Endothelial cell of umbilical vein (primary cell): ENCODE measurements at places on chromosomes 11 and 22.
A peak's percentile ranks its signal among the peaks of the same experiment; 100 is the strongest.

DNA sequence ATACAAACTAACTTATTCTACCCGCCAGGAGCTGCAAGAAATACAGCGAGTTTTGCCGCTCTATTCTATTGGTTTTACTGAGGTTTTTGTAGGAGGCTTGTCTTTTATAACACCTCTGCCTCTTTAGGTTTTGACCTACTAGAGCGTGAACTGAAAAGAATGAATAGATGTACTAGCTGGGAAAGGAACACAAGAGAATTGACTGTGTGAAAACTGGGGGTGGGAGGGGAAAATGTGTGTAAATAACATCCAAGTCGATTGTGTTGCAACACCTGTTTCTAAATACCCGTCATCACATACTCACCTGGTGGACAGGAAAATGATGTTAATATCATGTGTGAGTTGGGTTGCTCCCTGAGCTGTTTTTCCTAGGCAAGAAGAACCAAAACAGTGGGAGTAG is 12.9 kb upstream of the JHY start:
- no peak for DNase-seq

DNA sequence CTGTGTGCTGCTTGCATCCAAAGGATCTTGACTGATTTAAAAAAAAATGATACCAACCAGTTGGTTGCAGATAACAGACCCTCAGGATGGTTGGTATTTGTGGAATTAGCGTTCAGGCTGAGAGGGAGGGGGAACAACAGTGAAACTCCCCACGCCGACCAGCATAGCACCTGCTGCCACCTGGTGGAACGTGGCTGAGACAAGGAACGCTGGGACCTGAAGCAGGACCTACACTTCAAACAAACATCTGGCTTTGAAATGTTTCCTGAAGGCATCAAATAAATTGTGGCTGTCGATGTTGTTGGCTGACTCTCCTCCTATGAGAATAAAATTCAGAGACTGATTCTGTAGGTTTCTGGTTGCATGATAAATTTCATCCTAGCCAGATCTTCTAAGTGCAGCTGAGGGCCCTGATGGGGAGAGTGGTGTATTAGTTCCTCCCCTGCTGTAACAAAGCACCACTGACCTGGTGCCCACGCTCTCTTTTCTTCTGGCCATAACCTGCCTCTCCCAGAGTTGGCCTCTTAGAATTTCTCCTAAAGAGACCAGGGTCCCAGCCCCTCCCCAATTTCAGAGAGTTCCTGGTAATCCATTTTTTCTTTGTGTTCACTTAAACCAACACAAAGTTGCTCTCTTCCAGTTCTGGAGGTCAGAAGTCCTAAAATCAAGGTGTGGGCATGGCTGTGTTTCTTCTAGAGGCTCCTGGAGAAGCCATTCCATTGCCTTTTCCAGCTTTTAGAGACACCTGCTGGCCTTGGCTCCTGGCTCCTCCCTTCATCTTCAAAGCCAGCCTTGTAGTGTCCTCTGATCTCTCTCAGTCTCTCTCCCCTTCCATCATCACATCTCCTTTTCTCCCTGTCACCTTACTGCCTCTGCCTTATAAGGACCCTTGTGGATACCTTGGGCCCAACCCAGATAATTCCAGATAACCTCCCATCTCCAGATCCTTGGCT is 17.3 kb downstream of the APOL2 start:
- DNase-seq: peak; percentile 60

DNA sequence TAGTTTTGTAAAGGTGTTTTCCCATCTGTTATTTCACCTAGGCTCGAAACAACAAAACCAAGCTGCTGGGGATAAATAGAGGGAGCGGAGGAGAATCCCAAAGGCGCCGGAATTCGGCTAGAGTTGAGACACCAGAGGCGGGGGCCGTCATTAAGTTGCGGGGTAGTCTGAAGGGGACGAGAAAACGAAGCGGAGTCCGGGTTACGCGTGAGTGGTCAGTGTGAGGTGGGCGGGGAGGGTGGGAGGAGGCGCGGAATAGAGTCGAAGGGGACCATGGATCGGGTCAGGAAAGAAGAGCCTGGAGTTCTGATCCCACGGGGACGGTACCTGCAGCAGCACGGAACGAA is 361 bp downstream of the SRPRA start:
- DNase-seq: no peak

GRCh38 chr11:113369411-113369810 is 18.2 kb upstream of the ANKK1 start:
- DNase-seq: no peak

GRCh38 chr11:130299978-130300377 is 14.7 kb downstream of the ZBTB44 start:
- no peak for DNase-seq

DNA sequence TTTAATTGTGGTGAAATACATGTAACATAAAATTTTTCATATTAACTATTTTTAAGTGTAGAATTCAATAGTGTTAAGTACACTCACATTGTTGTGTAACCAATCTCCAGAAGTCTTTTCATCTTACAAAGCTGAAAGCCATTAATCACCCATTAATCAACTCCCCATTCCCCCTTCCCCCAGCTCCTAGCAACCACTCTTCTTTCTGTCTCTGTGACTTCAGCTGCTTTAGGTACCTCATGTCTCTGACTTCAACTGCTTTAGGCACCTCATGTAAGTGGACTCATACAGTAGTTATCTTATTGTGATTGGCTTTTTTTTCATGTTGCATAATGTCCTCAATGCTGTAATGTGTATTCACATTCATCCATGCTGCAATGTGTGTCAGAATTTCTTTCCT is 150.8 kb upstream of the NTM start:
- no peak for DNase-seq

GRCh38 chr11:113272927-113273615 is 41.3 kb upstream of the TTC12 start:
- DNase-seq: no peak

GRCh38 chr11:132586801-132587200 is 945.5 kb downstream of the OPCML start:
- no peak for DNase-seq

GRCh38 chr11:69996451-69996850 is 81.7 kb upstream of the ANO1 start:
- no peak for DNase-seq

DNA sequence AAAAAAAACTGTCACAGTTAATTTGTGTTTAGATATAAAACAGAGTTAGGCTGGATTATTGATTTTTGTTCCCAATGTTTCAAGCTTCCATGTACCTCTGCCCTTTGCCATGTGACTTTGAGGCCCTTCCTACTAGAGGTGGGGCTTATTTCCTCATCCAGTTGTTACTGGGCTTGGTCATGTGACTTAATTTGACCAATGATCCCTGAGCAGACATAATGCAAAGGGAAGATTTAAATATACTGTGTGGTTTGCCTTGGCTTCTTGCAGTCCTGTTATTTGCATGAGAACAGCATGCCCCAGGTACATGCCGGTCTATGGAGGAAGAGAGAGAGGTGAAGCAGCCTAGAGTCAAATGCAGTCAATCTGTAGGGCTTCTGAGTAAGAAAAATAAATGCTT is 347.0 kb downstream of the MIAT start:
- DNase-seq: no peak

DNA sequence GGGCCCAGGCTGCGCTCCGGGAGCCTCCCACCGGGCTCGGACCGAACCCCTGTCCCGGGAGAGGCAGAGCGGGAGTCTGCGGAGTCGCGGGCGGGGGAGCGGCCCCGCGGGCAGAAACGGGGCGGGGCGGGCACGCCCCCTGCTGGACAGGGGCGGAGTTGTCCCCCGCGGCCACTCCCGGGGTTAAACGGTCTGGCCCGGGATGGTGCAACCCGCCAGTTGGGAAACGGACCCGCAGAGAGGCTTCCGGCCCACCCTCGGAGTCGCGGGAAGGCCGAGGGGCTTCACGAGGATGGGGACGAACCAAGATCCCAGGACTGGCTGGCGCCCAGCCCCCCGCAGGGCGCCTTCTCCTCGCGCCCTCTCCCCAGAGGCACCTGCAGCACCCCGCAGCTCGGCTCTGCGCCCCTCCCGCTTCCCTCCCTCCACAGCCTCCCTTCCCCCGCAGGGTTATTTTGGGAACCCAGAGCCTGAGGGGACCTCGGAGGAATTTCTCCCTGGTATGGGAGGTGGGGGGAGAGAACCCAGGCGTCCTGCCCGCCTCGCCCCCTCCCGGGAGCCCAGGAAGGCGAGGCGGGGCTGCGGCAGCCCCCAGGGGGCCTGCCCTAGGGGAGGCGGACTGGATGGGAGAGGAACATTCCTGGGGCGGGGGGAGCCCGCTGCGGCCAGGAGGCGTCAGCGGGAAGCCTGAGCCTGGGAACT is 902 bp downstream of the RASGRP2 start:
- peak; percentile 32 for DNase-seq

DNA sequence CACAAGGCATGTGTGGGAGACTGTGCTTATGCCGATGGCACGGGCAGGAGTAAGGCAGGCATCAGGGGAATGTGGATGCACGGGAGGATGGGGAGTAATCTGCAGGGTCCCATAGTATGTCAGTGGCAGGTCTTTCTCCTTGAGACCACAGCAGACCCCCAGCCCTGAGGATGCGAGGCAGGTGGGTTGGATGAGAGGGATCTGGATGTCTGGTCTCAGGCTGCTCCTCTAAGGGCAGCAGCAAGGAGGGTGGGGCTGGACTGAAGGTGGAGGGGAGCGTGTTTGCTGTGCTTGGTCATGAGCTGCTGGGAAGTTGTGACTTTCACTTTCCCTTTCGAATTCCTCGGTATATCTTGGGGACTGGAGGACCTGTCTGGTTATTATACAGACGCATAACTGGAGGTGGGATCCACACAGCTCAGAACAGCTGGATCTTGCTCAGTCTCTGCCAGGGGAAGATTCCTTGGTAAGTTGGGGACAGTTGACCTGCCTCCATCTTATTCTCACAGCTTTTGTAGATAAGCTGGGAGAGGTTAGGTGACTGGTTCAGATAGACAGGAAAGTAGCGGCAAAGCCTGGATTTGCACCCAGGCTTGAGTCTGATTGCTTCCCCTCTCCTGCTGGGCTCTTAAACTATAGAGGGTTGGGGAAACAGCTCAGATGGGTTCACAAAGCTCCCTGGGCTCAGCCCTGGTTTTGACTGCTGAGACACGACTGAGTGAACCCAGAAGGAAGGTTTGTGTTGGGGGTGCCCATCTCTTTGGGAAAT is at the start of gene APOL1:
APOL1 (plus strand) TSS at position 380 of the 769 bp plus-strand sequence. CDS start 1,823 bp downstream, outside the sequence.
- DNase-seq: peak; percentile 69

- DNase-seq: peak; percentile 34
These were observed 40.4 kb upstream of the AMPD3 start for GRCh38 chr11:10414659-10415058.

GRCh38 chr22:35991168-35991567 is 37.5 kb downstream of the RBFOX2 start:
- no peak for DNase-seq

- DNase-seq: no peak
These were observed 7.9 kb downstream of the MUC5B start for GRCh38 chr11:1230456-1231395.

DNA sequence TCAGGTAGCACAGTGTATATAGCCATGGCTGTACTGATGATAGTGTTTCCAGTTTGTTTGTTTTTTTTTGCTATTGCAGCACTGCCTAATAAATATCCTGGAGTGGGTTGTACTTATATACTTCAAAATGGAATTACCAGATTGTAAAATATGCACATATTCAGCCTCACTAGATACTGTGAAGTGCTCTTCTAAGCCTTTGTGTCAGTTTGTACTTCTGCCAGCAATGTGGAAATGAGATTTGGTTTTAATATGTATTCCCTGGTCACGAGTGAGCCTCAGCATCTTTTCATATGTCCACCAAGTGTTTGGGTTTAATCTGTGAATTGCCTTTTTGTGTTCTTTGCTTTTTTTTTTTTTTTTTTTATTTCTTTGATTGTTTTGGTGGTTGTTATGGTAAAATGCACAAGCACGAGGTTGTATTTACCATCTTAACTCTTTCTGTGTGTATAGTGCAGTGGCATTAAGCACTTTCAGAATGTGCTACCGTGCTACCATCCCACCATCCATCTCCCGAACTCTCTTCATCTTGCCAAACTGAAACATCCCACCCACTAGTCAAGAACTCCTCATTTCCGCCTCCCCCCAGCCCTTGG is 34.9 kb downstream of the ST3GAL4 start:
- no peak for DNase-seq

GRCh38 chr11:3381794-3382193 is 2.8 kb upstream of the ZNF195 start:
- DNase-seq: no peak

DNA sequence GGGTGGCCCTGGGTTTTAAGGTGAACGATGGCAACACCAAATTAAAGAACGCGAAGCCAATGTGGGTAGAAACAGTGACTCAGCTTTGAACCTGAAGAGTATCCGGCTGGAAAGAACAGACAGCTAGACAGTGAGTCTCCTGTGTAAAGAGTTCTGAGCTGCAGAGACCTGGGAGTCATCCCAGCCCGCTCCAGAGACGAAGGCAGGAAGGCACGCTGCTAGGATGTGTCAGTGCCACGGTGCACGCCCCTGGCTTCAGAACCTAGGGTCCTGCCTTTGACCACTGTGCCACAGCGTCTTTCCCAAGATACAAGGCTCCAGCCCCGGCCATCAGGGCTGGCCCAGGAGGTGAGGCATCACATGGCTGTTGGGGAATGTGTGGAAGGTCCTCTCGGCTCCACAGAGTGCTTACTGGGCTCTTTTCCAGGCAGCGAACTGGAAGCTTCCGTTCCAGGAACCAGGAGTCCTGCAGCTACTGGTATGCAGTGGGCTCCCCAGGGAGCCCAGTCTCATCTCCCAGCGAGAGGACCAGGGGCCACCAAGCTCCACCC is 29.9 kb downstream of the LRFN4 start:
- no peak for DNase-seq

DNA sequence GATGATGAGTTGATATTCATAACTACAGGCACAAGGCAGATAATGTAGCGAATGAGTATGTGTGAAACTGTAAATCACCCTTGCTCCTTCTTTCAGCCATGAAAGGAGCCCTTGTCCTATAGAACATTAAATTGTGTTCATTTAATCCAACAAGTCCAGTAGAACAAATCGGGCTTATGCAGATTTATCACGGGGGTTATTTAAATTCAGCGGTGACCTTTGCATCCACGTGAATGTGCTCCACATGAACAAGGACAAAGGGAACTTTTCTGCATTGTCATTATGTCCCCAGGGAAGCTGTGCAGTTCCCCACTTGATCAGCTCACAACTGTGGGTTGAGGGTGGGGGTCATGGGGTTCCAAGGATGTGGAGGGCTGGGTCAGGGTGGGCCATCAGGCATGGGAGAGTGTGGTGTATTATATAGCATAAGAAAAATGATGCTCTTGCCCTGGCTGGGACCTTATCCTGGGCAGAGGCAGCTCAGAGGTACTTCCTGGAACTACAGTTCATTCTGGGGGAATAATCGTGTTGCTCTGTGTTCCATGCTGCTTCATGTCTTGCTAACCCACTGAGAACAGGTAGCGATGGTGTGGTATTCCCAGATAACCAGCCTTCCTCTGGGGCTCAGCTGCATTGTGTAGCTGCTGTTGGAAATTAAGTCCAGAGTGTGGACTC is 306.6 kb downstream of the FAT3 start:
- no peak for DNase-seq

- no peak for DNase-seq
These were observed 9.8 kb downstream of the SPON1 start for GRCh38 chr11:13972043-13972910.

GRCh38 chr11:61472282-61472681 is 36.3 kb upstream of the LRRC10B start:
- no peak for DNase-seq
